ENCODE measurements at places on chromosomes 7 and 10.

DNA sequence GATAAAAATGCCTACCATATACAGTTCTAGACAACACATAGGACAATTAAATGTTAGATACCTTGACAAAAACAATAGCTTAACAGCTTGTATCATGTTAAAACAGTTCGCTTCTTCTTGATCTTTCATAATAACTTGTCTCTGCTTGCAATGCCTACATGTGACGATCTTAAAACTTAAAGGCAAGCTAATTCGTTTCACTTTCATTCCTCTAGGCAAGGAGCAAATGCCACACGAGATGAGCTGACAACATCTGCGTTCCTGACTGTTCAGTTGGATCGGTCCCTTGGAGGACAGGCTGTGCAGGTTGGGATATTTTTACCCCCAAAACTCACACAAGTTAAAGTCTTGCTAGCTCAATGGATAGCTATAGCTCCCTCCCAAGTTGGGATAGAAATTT is 51.6 kb upstream of the ARL4A start:
- no peak for DNase-seq

DNA sequence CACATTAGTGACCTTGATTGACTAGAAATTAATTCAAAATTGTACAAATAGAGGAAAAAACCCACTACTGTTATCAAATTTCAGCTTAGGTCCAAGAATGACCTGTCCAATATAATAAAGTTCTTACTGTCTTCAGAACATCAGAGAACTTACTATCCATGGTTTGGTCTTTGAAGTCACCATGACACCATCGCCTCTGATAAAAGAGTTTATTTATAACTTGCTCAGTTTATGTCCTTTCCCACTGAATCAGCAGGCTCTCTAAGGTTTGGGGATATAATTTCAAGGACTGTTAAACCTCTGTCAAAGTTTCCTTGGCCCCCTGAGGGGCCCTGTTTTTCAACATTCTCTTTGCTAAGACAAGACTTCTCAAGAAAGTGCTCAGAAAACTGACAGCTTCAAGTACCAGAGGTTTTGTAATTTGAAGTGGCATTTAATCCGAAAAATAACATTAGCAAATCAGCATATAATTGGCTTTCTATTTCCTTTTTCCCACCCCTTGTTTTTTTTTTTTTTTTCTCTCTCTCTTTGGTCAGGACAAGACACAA is 191.7 kb upstream of the FERD3L start:
- no peak for DNase-seq

GRCh38 chr10:128065881-128066534 is 60.2 kb downstream of the MKI67 start:
- peak; percentile 45 for DNase-seq

- no peak for DNase-seq
Observed at GRCh38 chr10:5400468-5401240, 4.0 kb downstream of the TUBAL3 start.

GRCh38 chr10:102581401-102581800 is 62.9 kb upstream of the TRIM8 start:
- DNase-seq = no peak

DNA sequence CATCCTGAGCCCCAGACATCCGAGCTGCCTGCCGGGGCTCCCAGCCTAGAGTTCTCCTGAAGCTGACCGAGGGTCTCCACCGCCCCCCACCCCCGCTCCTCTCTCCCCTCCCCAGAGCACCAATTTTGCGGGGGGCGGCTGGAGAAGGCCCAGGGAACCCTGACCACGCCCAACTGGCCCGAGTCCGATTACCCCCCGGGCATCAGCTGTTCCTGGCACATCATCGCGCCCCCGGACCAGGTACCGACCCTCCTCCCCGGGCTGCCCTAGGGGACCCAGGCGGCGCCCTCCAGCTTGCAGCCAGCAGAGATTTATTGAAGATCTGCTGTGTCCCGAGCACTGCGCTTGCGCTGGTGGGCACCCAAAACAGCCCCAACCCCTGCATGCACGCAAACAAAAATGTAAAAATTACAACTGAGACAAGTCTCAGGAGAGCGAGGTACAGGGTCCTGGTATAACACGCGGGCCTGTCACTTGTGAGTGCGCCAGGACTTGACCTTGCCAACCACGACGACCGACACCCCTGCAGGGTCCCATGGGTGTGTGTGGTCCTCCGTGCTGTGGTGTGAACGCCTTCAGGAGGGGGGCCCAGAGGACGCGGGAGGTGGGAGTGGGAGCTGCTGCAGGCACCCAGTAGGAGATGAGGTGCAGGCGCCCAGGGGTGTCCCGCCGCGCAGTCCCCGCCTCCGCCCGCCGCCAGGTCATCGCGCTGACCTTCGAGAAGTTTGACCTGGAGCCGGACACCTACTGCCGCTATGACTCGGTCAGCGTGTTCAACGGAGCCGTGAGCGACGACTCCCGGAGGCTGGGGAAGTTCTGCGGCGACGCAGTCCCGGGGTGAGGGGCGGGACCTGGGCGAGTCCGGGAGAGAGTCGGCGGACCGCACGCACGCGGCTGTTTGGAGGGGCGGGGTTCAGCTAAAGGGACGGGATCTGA is 3.1 kb downstream of the PCOLCE start:
- peak; percentile 86 for DNase-seq

GRCh38 chr10:105288613-105289012 is 647.5 kb downstream of the SORCS3 start:
- DNase-seq = no peak

DNA sequence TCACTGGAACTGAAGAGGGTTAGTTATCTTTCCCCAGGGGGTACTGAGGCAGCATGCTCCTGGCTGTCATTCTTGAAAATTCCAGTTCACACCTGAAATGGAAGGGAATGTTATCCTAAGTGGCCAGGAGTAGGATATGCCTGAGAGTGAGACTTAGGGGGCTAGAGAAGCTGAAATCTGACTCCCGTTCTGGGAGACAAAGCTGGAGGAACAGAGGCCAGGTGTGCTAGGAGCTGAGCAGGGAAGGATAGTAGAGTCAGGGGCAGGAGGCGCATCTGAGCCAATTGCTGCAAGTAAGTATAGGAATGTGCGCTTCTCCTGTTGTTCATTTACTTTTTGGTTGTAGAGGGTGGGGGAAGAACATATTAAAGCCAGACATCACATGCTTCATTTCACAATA is 58.1 kb upstream of the KIAA1217 start:
- DNase-seq = no peak

GRCh38 chr10:78000956-78001472 is 28.3 kb downstream of the POLR3A start:
- no peak for DNase-seq

DNA sequence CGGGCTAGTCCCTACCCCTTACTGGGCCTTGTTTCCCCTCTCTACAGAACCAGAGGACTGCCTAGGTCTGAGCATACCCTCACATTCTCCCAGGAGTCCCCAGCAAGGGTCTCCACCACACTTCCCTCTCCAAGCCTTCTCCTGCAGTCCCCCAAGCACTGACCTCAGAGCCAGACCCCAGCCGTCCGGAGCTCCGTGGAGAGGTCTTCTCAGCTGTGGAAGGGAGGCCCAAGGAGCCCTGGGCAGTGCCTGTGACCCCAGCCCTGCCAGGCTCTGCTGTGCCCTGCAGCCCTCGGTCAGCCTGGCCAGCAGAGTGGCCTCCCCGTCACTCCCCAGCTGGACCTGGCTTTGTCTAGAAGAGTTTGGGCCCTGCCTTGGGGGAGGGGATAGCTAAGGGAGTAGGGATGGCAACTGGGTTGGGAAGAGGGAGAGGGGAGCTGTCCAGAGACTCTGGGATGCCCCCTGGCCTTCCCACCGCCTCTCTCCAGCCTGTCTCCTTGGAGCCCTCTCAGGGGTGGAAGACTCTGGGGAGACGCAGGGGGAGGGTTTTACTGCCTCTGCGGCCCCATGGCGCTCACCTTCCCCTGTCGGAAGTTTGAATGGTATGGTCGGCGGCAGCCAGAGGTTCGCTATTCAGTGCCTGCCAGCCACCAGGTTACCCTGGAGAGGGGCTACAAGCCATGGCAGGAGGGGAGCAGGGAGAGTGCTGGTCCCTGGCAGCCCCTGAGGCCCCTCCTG is at the start of gene C10orf105:
Gene C10orf105 (minus strand): TSS at position 315 of the 738 bp plus-strand sequence. CDS start 3,441 bp downstream, outside the sequence.
- no peak for DNase-seq

All from upper lobe of right lung (tissue), 1 donor.